ENCODE measurements at places on chromosomes 5 and 9.

DNA sequence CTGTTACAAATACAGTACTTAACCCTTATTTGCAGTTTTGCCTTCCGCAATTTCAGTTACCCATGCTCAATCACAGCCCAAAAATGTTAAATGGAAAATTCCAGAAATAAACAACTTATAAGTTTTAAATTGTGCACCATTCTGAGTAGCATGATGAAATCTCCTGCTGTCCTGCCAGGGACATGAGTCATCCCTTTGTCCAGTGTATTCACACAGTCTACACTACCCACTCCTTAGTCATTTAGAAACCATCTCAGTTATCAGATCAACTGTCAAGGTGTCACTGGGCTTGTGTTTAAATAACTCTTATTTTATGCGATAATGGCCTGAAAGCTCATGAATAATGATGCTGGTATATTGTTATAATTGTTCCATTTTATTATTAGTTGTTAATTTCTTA lies 95.8 kb downstream of the PLCXD3 start:
- no peak for DNase-seq

GRCh38 chr5:11047625-11048024 lies 286.6 kb upstream of the DAP start:
- DNase-seq: no peak

DNA sequence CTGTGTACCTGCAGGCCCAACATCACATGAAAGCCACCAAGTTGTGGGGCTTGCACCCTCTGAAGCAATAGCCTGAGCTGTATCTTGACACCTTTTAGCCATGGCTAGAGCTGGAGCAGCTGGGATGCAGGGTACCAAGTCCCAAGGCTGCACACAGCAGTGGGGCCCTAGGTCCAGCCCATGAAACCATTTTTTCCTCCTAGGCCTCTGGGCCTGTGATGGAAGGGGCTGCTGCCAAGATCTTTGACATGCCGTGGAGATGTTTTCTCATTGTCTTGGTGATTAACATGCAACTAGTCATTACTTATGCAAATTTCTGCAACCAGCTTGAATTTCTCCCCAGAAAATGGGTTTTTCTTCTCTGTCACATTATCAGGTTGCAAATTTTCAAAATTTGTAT lies 387.2 kb upstream of the RIOK2 start:
- DNase-seq: no peak

GRCh38 chr5:119357808-119358529 lies 2.1 kb downstream of the TNFAIP8 start:
- no peak for DNase-seq

- DNase-seq: peak; percentile 9
Measured at GRCh38 chr5:158435161-158435616, 576.2 kb upstream of the CLINT1 start.

GRCh38 chr5:174777583-174777982 lies 53.2 kb downstream of the MSX2 start:
- DNase-seq: no peak

- DNase-seq: no peak
Measured at GRCh38 chr5:139631520-139632165, 16.5 kb upstream of the CXXC5 start.

GRCh38 chr9:114049441-114050225 lies 28.5 kb downstream of the AMBP start:
- DNase-seq: no peak

GRCh38 chr5:59037041-59037440 lies 454.2 kb downstream of the RAB3C start:
- no peak for DNase-seq

DNA sequence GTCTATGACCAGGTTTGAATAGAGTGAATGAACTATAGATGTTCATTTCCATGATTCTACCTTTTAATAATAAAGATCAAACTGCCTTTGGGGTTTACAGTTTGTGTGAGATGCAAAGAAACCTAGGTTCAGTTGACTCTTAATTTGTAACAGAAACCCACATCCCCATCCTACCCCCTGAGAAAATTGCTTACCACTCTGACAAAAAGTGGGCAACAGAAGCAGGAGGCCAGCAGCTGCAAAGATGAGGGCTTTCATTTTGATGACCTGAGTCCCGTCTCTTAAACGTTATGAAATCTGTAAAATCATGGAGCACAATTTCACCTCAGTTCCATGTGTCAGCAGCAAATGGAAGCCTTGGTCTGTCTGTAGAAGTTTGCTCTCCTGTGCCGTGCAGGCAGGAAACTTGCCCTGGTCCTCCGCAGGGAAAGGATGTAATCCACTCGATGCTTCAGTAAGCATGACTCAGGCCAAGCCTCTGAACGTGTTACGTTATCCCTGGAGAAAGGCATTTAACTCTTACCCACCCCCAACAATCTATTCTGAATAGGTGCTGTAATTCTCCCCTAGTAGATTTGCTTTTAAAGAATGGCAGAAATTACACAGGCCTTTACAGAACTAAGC lies at the start of gene F2RL2:
TSS of gene F2RL2 (minus strand) at position 431 of the 624 bp plus-strand sequence. CDS start at position 258, 173 bp downstream.
- no peak for DNase-seq

- DNase-seq: no peak
Measured at GRCh38 chr5:89451263-89451662, 568.3 kb upstream of the MEF2C start.

GRCh38 chr9:127503379-127503921 lies 52.1 kb downstream of the LRSAM1 start:
- no peak for DNase-seq

- DNase-seq: no peak
Measured at GRCh38 chr5:93990504-93991070, 249.2 kb upstream of the POU5F2 start.

GRCh38 chr9:13063880-13064459 lies 215.5 kb downstream of the MPDZ start:
- DNase-seq: no peak

- no peak for DNase-seq
Measured at GRCh38 chr5:177553671-177554429, 513 bp downstream of the FAM193B start.

GRCh38 chr5:144332265-144332664 lies 161.6 kb downstream of the KCTD16 start:
- no peak for DNase-seq

DNA sequence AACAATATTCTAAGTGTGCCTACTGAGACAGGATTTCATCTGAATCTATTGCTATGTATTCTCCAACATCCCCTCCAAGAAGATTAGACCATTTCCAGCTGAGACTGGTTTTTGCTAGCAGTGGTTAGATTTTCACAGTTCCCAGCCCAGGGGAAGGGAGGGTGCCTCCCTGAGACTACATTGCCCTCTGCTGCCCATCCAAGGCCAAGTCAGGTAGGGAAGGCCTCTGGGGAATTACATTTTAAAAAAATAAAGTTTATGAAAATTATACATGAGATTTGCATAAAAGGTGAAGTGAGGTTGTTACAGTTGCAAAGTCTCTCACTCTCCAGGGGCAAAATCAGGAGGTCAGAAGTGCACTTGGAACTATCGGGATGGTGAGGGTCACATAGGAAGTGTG lies 28.0 kb upstream of the SYK start:
- DNase-seq: no peak

- DNase-seq: no peak
Measured at GRCh38 chr5:157732596-157733262, 1.5 kb downstream of the THG1L start.

GRCh38 chr5:27810458-27810857 lies 772.1 kb upstream of the CDH9 start:
- DNase-seq: no peak

DNA sequence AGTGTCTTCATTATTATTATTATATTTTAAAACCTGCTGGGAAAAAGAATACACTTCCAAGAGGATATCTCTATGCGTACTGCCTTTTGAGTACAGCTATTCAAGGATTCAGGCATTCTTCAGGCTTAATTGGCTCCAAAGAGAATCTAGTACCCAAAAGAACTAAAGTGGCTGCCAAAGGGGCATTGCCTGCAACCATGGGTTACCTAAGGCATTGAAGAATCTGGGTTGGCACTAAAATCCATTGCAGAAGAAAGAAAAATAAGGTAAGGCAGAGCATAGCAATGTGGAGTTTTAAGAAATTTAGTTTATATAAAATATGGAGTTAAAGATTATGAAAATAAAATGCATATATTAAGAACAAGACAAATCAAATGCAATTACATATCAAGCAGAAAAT lies 223.5 kb downstream of the TMEM161B start:
- no peak for DNase-seq

DNA sequence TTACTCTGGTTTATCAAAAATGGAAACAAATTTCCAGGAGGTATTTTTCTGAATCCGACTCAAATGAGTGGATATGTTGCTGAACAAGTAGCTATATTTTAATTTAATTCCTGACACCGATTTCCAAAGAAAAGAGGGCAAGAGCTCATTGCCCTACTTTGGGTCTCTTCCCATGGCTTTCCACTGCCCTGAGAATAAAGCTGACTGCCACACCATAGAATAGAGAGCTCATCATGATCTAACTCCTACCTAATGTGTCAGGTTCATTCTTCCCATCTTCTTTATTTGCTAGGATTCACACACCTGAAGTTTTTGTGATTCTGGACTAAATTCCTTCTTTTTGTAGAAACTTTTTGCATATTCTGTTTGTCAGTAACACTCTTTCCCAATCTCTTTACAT lies 792.1 kb downstream of the DTWD2 start:
- no peak for DNase-seq

DNA sequence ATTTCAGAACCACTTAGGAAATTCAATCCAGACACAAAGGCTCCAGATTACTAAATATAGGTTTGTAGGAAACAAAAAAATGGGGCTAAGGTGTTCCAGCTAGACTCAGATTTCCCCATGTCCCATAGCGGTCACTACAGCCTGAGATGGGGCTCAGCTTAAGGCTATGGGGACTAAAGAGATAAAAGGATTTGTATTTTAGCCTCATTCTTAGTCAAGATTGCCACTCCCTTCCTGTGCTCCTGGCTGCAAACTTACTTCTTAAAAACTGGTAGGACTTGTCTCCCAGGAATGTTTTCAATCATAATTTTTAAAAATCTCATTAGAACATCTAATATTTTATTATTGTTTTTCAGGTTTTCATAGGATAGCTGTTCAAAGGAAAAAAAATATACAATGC lies 253.8 kb upstream of the DAB2 start:
- no peak for DNase-seq

- no peak for DNase-seq
Measured at GRCh38 chr9:124259158-124259808, 1.5 kb downstream of the NEK6 start.

DNA sequence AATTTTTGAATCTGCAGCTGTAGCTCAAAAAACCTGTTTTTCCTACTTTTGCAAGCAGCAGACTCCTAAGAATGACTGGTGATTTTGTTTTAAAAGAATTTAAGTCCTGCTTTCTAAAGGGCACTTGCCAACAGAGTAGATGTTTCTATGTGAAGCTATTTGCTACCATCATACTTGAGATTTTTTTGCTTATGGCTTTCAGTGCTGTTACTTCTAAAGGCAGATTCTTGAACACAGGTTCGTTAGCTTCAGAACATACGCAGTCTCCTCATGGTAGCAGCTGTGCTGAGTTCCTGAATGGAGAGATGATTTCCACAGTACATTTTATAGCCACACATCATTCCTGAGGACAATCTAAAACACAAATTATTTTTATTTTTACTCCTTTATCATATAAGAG lies 24.4 kb upstream of the ELL2 start:
- no peak for DNase-seq

GRCh38 chr5:180668835-180669596 lies 19.6 kb upstream of the FLT4 start:
- no peak for DNase-seq

DNA sequence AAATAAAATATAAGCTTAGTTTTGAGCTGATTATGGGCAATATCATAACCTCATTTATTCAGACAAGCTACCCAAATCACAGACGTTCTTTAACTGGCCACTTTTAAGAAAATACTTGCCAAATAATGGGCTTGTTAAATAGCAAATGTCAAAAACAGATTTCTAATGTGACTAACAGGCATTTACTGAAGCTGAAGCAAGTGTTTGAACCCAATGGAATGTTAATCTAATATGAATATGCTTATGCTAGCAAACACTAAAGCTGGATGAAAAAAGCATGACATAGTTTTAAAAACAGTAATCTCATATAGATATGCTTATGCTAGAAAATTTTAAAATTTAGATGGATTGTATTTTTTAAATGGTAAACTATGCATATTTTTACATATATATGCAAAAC lies 411.6 kb upstream of the PTGER4 start:
- no peak for DNase-seq

GRCh38 chr9:85377731-85378289 lies 363.9 kb downstream of the AGTPBP1 start:
- DNase-seq: no peak

DNA sequence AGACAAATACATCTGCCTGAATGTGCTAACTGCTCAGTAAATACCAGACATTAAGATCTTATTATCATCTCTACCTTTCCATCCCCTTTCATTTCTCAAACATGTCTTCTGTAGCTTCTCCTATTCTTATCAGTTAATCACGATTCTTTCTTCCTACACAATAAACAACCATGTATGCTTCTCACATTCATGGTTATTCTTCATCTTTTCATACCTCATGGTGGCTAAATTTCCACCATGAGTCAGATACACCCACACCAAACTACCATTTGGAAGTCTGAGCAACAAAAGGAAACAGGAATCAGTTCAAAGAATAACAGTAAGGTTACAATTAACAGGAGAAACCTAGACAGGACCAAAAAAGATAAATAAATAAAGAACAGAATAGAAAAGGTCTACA lies 7.7 kb downstream of the ZNF622 start:
- DNase-seq: no peak

DNA sequence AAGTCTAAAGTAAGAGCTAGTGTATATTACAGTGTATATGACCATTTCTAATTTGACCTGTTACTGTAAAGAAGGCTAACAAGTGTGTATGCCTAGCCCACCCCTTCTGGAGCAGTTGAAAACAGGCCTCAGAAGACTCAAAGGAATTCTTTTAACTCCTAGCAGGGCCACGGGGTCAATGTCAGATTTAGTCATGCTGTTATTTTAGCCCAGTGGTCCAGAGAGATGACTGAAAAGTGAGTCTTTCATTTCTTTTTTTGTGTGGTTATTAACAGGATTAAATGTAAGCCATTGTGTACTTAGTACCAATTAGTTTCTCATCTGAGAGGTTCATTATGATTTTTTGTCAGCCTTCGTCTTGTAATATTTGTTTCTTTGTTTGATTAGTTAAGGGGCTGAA lies 24.4 kb downstream of the ZCCHC7 start:
- no peak for DNase-seq

GRCh38 chr9:127458921-127459320 lies 7.6 kb downstream of the LRSAM1 start:
- no peak for DNase-seq

DNA sequence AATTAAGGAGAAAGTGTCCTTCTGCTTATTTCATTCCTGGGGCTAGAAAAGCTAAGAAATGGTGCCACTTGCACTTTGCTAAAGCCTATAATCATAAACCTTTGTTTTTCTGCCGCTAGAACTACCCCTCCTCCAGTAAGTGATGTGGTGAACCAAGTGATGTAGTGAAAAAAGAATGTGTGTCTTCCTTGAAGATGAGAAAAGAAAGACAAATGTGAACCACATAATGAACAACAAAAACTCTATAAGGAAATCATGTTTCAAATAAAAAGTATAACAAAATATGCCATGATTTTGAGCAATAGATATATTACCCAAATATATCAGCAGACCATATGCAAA lies 179.0 kb upstream of the SGCD start:
- no peak for DNase-seq

GRCh38 chr5:111859031-111859430 lies 102.0 kb upstream of the NREP start:
- DNase-seq: no peak

- no peak for DNase-seq
Measured at GRCh38 chr5:73233461-73234203, 60.6 kb downstream of the TMEM174 start.
